ENCODE measurements at places on chromosomes 6 and 20.
A peak's percentile ranks its signal among the peaks of the same experiment; 100 is the strongest.

DNA sequence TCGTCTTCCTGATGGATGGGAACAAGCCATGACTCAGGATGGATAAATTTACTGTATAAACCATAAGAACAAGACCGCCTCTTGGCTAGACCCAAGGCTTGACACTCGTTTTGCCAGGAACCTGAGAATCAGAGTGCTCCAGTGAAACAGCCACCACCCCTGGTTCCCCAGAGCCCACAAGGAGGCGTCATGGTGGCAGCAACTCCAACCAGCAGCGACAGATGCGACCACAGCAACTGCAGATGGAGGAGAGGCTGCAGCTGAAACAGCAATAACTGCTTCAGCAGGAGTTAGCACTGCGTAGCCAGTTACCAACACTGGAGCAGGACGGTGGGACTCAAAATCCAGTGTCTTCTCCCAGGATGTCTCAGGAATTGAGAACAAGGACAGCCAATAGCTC, 100.9 kb upstream of the SAMD5 start:
- DNase-seq = no peak

DNA sequence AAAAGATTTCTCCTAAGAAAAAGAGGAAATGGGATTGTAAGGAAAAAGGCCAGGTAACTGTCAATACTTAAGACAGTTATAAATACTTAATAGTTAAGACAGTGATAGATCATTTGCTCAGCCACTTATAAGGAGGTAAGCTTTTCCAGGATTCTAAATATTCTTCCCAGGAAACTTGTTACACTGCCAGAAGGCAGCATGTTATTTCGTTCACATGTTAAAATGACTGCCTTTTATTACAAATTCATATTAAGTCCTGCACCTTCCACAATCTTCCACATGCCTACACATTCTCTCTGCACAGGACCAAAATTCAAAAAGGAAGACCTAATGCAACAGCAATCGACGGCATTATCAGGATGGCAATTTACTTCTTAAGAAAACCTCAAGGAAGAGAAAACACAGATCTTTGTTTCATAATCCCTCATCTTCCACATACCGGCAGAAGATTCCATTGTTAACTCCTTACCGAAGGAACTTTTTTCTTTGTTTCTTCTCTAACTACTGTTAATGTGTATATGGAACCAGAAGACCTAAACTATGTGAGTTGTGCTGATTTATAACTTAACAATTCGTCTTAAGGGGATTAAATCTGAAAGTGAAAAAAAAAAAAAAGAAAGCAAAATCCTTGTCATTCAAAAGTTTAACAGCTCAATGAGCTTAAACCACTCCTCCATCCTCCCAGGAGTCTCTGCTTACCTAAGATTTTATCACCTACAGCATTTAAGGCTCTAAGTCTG, 799 bp downstream of the TAAR2 start:
- DNase-seq = no peak

DNA sequence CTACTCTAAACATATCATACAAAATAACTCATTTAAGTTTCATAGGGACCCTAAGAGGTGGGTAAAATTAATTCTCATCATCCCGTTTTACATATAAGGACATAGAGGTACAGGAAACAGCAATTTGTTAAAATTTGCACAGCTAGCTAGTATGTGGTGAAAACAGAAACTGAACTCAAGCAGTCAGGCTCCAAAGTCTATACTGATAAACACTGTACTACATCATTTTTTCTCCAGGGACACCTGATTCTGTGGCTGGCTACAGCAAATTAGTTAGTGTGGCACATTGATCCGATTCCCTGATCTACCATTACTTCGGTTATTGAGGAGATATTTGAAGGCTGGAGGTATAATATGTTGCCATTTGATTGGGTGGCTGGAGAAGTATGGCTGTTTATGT, 36.2 kb upstream of the E2F3 start:
- DNase-seq = no peak

DNA sequence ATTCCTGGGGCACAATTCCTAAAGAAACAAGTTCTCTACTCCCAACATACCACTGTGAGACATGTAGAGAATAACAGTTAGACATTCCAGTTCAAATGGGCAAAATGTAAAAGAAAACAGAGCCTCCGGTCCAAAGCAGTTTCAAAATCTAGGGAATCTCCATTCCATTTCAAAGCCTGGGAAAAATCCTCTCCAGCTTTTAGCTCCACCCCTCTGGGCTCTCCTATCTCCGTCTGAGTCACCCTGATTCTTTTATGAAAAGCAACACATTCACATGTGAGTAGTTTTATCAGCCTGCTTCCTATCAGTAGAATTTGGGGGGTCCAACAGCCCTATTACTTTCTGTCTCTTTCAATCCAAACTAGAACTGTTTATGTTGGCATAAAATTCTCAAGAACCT, 3.7 kb downstream of the CSNK2A1 start:
- DNase-seq = no peak

- DNase-seq = no peak
Measured at GRCh38 chr6:157537556-157537955, 156.6 kb downstream of the ZDHHC14 start.

GRCh38 chr6:23522792-23523547, 603.0 kb upstream of the NRSN1 start:
- no peak for DNase-seq

DNA sequence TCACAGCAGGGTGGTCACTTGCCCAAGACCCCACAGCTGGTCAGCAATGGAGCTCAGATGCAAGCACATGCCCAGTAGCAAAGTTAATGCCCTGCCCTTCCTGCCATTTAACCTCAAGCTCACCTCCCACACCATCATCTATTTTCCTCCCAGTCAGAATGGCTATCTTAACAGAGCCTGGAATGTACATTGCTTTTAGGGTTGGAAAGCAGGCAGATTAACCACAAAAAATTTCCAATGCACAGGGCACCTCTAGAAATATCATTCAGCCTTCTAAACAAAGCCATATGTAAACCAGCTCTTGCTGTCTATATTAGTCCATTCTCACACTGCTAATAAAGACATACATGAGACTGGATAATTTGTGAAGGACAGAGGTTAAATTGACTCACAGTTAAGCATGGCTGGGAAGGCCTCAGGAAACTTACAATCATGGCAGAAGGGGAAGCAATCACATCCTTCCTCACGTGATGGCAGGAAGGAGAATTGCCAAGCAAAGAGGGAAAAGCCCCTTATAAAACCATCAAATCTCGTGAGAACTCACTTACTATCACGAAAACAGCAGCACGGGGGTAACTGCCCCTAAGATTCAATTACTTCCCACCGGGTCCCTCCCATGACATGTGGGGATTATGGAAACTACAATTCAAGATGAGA, 106.9 kb downstream of the FYN start:
- DNase-seq = no peak

DNA sequence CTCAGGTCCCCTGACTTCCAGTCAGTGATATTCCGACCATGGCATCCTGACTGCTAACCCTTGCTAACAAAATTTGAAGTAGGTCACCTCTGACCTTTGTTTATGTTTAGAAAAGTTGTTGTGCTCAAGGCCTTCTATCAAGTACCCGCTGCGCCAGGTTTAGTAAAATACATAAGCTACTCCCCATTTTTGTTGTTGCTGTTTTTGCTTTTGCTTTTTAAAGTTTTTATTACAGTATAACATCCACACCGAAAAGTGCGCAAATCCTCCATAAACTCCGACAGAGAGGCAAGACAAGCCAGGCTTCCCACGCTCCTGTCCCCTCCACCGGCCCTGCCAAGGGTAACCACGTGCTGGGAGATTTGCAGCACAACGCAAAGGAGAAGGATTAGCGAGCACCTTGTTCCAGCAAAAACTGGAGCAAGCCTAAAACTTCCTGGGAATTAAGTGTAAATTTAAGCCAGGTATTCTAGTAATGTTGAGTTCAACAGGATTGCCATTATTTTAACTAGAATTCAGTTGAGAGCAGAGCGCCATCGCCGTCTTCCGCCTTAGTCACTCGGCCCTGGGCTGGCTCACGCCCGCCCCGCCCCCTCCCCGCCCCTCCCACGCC, 17.8 kb upstream of the HMGN4 start:
- DNase-seq = peak; percentile 76

DNA sequence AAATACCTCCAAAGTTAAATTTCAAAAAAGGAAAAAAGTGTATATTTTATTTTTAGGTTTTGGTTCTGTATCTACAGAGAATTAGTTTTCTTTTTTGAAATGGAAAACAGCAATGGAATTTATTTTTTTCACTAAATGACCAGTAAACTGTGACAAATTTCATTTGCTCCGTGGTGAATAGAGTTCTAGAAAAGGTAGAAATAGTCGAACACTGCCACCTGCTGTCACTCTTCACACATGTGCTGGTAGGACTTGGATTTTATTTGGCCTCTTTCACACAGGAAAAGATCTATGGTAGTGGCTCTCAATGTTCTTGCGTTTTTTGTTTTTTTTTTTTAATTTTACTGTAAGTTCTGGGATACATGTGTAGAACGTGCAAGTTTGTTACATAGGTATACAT, 312.5 kb downstream of the EYA4 start:
- DNase-seq = peak; percentile 75

- no peak for DNase-seq
Measured at GRCh38 chr6:29943053-29943966, 978 bp downstream of the HLA-A start.

- DNase-seq = no peak
Measured at GRCh38 chr6:69832558-69832957, 33.8 kb upstream of the COL19A1 start.

GRCh38 chr6:89436226-89436625, 3.3 kb downstream of the ANKRD6 start:
- DNase-seq = no peak

DNA sequence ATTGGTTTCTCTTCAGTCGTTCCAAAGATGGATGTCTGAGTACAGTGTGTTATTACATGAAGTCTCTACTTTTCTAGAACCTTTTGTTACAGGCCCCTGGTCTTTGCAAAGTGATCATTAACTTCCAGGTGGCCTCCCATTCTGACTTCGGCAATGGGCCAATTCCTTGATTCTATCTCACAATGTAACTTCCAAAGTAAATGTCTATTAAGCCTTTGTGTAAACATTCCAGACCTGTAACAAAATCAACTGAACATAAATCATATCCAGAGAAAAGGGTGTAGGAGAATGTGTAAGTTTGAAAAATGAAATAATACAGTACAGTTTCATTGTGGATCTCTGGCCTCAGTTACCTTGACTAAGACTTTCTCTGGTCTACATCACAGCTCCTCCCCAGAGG, 187.8 kb upstream of the JAG1 start:
- DNase-seq = no peak

GRCh38 chr6:38364127-38364526, 275.6 kb downstream of the BTBD9 start:
- DNase-seq = no peak

DNA sequence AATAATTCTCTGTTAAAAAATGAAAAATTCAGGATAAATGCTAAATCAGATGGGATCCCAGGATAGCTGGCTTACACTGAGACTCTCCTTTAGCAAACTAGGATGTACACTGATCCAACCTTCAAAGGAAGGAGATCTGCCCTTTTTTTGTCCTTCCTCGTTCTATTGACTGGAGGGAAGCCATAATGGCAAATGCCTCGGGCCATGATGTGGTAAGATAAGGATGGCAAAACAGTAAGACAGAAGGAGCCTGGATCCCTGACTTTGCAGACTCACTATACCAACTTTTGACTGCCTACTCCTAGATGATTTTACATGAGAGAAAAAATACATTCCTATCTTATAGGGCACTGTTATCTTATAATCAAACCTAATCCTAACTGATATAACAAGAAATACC, 156.9 kb upstream of the BEND3 start:
- no peak for DNase-seq

DNA sequence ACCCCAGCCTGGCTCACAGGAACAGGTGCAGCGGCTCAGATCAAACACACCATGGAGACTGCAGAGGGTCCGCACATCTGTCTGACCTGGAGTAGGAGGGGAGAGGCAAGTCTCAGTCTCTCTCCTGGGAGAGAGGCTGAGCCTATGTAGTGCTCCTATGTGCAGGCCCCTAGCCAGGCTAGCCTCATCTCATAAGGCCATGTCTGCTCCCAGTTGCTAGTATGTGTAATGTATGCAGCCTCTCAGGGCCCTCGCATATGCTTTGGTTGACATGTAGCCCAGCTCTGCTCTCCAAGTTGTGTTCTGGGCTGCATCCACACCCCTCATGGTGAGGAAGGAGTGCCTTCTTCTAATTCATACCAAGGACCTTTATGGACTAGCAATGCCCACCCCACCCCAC, 11.8 kb downstream of the TNXB start:
- DNase-seq = no peak

GRCh38 chr20:64039293-64040160, 3.5 kb downstream of the C20orf204 start:
- no peak for DNase-seq

- DNase-seq = no peak
Measured at GRCh38 chr20:63889241-63890200, 5.4 kb upstream of the DNAJC5 start.

- DNase-seq = no peak
Measured at GRCh38 chr6:101517632-101518031, 124.1 kb downstream of the GRIK2 start.

- no peak for DNase-seq
Measured at GRCh38 chr6:164167873-164168405, 753.4 kb downstream of the QKI start.

DNA sequence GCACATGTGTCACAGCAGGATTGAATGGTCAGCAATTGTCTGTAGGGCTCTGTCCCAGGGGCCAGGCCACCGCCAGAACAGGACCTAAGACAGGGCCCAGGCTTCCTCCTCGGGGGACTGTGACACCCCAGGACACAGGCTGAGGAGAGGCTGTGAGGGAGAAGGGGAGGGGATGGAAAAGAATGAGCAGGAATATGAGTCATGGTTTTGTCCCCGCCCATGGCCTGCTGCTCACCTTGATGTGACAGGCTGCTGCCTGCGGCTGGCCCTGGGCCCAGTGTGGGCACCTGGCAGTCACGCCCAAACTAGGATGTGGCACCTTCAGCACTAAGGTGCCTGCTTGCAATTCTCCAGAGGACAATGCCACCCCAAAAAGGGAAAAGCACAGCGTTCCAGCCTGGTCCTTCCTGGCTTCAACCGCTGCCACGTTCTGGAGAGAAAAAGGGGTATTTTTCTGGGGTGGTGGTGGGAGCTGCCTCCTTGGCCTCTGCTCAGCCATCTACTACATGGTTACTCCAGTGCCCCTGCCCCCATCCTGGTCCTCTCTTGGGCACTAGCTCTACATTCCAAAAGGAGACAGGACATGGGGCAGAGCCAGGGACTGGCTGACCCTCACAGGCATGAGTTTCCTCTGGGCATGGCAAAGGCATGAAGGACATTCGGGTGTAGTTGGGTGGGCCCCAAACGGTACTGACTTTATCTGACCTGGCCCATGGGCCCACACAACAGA, 93.4 kb downstream of the SLC22A23 start:
- DNase-seq = no peak

- no peak for DNase-seq
Measured at GRCh38 chr6:33199687-33200218, 712 bp downstream of the RXRB start.

GRCh38 chr20:18632196-18632789, 44.4 kb downstream of the DTD1 start:
- DNase-seq = peak; percentile 83

GRCh38 chr6:146355521-146356100, 188.0 kb upstream of the RAB32 start:
- no peak for DNase-seq

DNA sequence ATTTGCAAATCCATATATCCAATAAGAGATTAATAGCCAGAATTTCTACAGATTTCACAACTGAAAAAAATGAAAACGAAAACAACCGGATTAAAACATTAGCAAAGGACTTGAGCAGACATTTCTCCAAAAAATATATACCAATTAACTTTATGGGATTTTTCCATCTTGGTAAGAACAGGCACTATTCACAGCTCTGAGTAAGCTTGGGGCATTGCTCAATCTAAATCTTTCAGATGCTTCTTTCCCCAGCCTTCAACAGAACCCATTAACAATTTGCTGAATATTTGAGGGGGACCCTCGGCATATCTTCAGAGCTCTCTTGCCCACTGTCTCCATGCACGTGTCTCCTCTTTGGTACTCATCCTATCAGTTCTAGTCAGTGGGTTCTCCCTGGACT, 111.7 kb upstream of the CD93 start:
- no peak for DNase-seq

All from NCI-H446 (cell line).